ENCODE measurements at places on chromosomes 11 and 22.

- no peak for DNase-seq
Observed at GRCh38 chr11:10483584-10483983, 28.5 kb downstream of the AMPD3 start.

GRCh38 chr11:57456960-57457642 is 3.2 kb upstream of the RTN4RL2 start:
- DNase-seq: peak; percentile 74

DNA sequence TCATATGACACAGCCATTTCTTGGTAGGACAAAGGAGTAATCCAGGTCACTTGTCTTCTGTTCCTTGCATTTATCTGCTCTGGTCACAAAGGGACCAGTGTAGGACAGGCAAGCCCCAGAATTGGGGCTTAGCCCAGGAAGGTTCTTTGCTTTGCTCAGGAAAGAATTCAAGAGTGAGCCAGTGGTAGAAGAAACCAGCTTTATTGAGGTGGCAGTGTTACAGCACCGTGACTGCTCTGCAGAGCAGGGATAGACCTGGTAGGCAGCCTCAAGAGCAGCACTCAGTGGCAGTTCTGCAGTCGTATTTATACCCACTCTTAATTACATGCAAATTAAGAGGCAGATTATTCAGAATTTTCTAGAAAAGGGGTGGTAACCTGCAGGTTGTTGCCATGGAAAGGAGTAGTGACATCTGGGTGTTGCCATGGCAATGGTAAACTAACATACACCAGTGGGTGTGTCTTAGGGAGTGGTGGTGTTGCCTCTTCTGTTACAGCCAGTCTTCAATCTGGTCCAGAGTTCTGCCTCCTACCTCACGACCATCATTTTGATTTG is 84.9 kb upstream of the RAB1B start:
- no peak for DNase-seq

DNA sequence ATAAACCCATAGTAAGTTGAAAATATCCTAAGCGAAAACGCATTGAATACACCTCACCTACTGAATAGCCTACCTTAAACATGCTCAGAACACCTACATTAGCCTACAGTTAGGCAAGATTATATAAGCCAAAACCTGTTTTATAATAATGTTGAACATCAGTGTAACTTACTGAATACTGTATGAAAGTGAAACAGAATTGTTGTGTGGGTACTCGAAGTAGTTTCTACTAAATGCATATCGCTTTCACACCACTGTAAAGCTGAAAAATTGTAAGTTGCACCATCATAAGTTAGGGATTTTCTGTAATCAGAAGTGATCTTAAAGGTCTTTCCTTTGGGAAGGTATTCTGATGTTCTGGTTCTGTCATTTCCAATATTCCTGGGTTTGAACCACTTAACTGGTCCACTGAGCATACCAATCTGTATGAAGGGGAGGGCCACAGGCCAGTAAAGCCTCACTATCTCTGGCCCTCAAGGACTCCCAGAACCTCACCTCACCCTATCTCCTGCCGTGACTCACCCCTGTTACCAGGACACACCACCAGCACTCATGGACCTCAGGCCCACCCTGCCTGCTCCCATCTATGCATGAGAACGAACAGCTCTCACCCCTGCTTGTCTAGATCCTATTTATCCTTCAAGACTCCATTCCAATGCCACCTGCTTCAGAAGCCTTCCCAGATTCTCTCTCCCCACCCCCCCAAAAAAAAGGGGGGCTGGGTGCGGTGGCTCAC is 70.0 kb downstream of the NAT10 start:
- DNase-seq: no peak

GRCh38 chr11:101128571-101129202 is 926 bp downstream of the PGR start:
- DNase-seq: no peak

GRCh38 chr22:35538801-35539321 is 1.8 kb upstream of the RASD2 start:
- peak; percentile 35 for DNase-seq

DNA sequence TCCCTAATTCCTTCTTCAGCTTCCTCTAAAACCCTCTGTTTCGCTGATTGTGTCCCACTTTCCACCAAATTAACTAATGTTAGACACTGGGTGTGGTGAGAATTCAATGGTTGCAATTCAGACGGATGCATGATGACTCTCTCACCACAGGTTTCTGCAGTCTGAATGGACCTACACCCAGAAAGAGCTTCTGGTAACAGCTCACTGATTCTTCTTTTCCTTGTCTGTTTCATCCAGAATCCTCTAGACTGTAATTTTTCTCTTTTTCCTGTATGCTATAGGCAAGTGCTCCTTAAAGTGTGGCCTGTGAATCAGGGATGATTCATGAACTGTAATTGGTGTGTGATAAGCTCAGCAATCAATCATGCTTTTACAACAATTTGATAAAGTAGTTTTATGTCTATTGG is 18.1 kb downstream of the MMP10 start:
- DNase-seq: no peak

DNA sequence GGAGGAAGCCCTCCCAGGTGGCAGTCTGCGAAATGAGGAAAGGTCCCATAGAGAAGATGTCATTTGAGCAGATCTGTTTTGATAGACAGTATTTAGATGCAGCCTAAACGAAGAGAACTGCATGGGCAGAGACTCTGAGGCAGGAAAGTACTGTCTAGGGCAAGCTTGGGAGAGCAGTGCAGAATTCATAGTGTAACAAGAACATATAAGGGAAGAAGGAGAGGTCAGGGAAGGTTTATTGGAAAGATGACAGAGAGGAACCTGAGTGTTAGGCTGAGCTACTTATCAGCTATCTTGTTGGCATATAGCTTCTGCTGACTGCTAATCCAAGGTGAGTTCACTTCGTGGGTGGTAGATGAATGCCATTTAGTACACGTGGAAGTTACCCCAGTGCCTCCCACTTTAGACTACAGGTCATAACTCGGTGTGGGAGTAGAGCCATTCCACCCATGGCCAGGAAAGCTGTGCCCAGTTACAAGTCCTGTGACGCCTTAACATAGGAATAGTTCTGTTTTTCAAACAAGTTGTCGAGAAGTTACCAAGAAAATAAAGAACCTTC is 99.5 kb downstream of the DBX1 start:
- no peak for DNase-seq

GRCh38 chr22:24442352-24442744 is 14.9 kb downstream of the ADORA2A start:
- no peak for DNase-seq

DNA sequence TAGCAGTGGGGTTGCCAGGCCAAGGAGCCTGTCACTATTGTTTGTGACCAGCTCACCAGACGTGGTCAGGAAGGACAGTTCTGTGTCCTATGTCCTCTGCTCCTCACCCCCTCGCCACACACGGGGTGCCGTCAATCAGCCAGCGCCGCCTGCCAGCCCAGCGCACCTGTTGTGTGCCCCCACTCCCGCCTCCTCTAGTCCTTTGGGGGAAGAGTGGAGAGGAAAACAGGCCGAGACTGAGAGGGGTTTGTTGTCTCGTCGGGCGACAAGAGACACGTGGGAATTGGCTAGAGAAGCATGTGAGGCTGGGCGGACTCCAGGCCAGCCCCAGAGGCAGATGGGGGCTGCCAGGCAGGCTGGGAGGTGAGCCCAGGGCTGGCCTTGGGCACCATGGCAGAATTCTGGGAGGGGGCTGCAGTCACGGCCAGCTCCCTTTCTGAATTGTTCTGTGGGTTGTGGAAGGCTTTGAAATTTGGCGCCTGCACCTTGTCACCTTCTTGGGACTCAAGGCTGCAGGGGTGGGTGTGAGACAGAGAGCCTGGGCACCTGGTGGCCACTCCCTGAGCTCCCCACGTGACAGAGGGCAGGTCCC is 3.1 kb upstream of the KCNQ1OT1 start:
- DNase-seq: no peak

DNA sequence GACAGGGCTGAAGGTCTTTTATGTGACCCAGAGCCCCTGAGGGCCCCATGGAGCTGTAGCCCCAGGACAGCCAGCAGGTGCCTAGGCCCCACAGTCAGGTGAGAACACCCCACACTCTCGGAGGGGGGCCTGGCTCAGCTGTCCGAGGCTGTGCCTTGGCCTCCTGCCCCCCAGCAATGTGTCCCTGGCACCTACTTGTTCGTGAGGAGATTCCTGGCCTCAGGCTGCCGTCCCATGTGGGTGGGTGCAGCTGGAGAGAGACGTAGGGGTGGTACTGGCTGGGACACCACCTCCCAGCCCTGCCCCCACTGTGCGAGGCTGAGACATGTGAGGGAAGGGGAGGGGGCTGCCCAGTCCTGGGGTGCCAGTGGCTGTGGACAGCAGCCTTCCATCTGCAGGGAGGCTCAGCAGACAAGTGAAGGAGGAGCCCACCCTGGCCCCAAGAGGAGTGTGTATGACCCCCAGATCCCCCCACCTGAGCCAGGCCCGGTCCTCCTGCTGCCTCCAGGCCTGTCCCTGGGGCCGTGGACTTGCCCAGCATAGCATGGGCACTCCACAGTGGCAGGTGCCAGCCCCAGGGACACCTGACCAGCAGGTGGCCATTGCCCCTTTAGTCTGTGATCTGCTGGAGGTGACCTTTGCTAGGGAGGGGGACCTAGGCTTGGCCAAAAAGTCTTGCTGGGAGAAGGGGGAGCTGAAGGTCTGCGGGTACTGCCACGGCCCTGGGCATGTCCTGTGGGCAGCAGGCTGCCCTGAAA is 17.0 kb downstream of the IL17REL start:
- DNase-seq: no peak

DNA sequence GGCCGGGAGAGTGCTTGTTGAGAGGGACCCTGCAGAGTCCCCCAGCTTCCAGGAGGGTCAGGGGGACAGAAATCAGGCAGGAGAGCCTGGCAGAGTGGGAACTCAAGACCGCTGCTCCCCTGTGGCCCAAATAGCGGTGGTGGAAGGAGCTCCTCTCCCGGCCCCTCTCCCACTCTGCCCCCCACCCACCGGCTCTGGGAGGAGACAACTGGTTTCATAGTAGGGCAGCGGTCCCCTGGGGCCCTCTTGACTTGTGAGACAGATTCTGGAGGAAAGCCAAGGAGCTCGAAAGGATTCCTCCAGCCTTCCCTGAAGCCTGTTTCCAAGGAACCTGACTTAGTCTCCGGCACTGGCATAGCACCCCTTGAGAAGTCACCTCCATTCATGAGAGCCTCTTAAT is 10.1 kb downstream of the PKNOX2 start:
- no peak for DNase-seq

DNA sequence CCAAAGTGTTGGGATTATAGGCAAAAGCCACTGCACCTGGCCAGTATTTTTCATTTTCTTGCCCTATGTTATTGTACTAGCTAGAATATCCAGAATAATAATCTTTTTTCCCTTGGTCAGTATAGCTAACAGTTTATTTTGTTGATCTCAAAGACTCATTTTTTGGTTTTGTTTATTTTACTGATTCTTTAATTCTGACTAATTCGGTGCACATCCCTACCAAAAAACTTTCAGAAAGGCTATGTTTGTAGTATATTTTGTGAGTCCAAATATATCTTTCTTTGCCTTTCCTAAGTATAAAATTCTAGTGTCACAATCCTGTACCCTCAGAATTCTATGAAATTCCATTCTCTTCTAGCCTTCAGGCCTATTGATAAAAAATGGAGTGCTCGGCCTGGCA is 84.3 kb downstream of the PHF21A start:
- no peak for DNase-seq

DNA sequence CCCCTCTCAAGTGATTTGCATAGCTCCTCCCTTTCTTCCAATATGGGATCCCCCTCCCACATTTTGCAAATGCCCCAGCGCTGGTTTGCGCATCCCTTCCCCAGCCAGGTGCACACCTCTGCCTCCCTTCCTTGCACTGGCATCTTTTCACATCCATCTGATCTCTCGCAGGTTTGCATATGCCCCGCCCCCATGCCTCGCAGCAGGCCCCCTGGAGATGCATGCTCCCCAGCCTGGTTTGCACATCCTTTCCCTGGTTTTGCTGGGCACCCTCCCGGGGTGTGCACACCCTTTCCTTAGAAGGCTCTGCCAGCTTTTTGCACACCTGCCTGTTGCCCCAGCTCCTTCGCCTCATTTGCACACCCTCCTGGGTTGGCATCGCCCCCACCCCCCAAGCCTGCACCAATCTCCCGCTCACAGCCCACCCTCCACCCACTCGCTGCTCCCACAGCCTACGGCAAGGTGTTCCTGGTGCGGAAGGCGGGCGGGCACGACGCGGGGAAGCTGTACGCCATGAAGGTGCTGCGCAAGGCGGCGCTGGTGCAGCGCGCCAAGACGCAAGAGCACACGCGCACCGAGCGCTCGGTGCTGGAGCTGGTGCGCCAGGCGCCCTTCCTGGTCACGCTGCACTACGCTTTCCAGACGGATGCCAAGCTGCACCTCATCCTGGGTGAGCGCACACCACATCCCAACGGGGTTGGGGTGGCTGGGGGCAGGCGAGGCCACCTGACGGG is 917 bp downstream of the RPS6KA4 start:
- peak; percentile 46 for DNase-seq

- DNase-seq: no peak
Observed at GRCh38 chr11:44335052-44335760, 25.3 kb upstream of the ALX4 start.
